AG08396 (cell line): ENCODE measurements at places on chromosomes 13 and 19.

DNA sequence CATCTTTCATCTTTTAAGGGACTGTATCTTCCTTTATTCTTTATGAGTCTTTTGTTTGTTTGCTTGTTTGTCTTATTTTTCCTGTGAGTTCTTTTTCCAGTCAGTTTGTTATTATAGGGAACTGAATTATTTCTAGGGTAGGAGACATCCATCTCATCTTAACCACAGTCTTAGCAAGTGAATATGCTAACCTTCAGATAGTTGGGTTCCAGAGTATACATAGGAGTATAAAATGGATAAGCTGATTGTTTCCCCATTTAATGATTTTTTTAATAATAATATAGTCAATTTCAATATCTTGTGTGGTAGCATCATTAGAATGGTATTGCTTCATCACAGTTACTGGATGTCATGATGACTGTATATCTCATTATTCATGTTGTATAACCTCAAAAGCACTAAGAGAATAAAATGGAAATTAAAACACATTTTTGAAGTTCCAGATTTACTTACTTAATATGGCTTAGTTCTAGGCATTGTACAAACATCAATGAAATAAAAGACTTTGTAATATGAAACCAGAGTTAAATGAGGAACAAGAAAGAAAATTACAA lies 33.0 kb downstream of the GPC6 start:
- DNase-seq: no peak

GRCh38 chr19:13986348-13986904 lies 19.7 kb downstream of the RFX1 start:
- peak; percentile 96 for DNase-seq

GRCh38 chr13:96338030-96338429 lies 248.1 kb downstream of the HS6ST3 start:
- DNase-seq: no peak

- DNase-seq: no peak
Observed at GRCh38 chr19:39813264-39813993, 20.5 kb downstream of the DYRK1B start.

- DNase-seq: no peak
Observed at GRCh38 chr13:35733827-35734226, 257.3 kb upstream of the MAB21L1 start.

DNA sequence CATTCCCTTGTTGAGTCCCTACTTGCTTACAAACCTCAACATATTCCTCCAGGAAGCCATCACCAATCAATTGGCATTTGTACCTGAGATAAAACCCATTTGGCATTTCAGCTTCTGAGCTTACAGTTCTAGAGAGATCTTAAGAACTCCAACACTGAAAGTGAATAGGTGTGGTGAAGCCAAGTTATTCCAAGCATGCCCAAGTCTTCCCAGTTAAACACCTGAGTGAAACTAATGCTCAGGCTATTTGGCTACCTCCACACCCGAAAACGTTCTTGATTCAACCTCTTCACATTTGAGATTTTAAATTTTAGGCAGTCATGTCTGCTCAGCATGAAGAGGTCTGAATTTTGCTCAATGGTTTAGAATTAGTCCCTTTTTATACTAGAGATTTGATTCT lies 2.5 kb upstream of the SCEL start:
- no peak for DNase-seq

DNA sequence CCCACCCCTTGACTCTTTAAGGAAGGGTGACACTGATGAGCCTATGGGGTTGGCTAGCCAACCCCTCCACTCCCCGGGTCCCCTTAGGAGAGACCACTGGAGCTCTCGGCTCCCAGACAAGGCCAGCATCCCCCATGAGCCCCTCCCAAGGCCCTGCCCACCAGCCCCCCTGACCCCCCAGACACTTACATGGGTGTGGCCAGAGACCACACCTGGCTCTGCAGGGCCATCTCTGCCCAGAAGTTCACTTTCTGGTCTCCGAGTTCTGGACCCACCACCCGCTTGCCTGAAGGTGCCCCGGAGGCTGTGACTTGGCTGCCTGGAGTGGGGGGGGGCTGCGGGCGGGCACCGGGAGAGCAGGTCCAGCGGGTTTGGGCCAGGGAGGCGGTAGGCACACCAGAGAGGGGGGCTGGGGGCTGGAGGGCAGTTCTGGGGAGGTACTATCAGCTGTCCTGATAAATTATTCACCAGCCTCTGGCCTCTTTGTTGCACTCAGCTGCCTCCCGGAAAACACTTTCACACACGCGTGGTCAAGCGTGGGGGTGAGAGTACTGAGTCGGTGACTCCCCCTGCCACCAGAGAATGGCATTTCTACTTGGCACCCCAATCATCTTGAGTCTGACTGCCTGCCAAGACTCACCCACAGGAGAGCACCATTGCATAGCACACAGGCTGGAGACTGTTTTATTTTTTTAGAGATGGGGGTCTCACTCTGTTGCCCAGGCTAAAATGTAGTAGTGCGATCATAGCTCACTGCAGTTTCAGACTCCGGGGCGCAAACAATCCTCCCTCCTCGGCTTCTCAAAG lies at the start of gene PALM3:
Gene PALM3 (minus strand): TSS at position 326 of the 807 bp plus-strand sequence. CDS start 96 bp downstream, at position 230.
- DNase-seq: peak; percentile 10

DNA sequence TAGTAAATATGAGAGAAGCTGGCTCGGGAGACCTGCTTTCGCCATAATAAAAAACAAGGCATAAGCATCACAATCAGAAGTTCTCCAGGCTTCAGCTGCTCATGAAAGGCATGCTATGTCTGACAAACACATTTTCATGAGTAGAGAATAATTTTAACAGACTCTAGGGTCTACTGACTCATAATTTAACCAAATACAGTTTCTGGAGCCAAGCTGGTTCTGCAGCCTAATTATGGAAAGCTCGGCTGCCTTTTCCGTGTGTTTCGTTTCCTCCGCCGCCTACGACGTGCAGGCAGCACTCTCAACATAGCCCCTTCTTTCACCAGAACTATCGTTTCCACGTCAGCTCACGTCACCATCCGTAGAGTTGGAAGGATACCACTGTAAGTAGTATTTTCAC lies 5.7 kb downstream of the MCF2L start:
- no peak for DNase-seq
